Ovary (tissue), 10 donors: ENCODE measurements at places on chromosomes 16 and 17. TPM values are rescaled to one million over a fixed set of nuclear protein-coding genes. Genes with fewer than 3 reads are reported as not detected.

Gene KRT25
- total RNA-seq, result not detected

Gene KRT10
- total RNA-seq, result 10.8 TPM

- no peaks in the 10 kb centered on the region for H3K4me1 ChIP-seq
- no peak overlapping the region for H3K4me3 ChIP-seq
- no peaks in the 10 kb centered on the region for H3K27me3 ChIP-seq
- no peak for DNase-seq
- no peaks in the 10 kb centered on the region for H3K36me3 ChIP-seq
Measured at GRCh38 chr16:5971924-5972323, 874.3 kb upstream of the EEF2KMT start.

DNA sequence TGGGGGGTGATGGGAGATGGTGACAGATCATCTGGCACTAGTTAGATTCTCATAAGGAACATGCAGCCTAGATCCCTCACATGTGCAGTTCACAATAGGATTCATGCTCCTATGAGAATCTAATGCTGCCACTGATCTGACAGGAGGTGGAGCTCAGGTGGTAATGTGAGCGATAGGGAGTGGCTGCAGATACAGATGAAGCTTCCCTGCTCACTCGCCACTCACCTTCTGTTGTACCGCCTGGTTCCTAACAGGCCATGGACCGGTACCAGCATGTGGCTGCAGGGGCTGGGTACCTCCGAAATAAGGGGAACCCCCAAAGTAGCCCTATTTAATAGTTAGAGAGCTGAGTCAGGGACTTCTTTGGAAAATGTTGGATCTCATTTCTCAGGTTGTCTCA, 60.4 kb downstream of the GPRC5B start:
- no peaks in the 10 kb centered on the region for H3K4me1 ChIP-seq
- H3K36me3 ChIP-seq, result no peaks in the 10 kb centered on the region
- H3K27me3 ChIP-seq, result no peaks in the 10 kb centered on the region
- H3K4me3 ChIP-seq, result no peak overlapping the region
- DNase-seq, result no peak

Gene CDR2L
- 6.8 TPM for total RNA-seq

DNA sequence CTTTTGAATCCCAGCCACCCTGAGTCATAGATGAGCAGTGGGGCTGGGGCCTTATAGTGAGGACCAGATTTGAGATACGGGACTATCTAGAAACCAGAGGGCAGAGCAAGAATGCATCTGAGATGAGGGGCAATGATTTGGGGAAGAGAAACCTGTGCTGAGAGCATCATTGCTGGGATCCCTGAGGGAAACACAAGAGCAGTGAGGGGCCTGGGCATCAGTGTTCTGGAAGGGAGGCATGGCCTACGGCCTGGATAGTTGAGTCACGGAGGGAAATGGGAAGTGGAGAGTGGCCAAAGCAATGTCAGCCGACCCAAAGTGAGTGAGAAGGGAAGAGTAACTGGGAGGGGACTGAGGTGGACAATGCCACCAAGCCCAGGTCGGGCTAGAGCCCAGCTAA, 5.2 kb downstream of the CAMTA2 start:
- H3K4me3 ChIP-seq, result no peak overlapping the region
- H3K36me3 ChIP-seq, result no peaks in the 10 kb centered on the region
- no peak for DNase-seq
- no peak overlapping the region for H3K27ac ChIP-seq
- H3K27me3 ChIP-seq, result no peaks in the 10 kb centered on the region
- peaks cover 4% of the 10 kb centered on the region for H3K4me1 ChIP-seq

GRCh38 chr16:85524630-85525419, 88.3 kb upstream of the GSE1 start:
- H3K4me3 ChIP-seq, result no peak overlapping the region
- DNase-seq, result no peak
- no peaks in the 10 kb centered on the region for H3K36me3 ChIP-seq
- peaks cover 19% of the 10 kb centered on the region for H3K4me1 ChIP-seq

GRCh38 chr17:1762233-1762900, 507 bp downstream of the SERPINF1 start:
- peak; percentile 78 for DNase-seq
- H3K27me3 ChIP-seq, result no peaks in the 10 kb centered on the region
- peaks cover 16% of the 10 kb centered on the region for H3K4me1 ChIP-seq
- H3K4me3 ChIP-seq, result peak overlapping the region; percentile 47
- peak overlapping the region; percentile 92 for H3K27ac ChIP-seq

- H3K4me1 ChIP-seq, result no peaks in the 10 kb centered on the region
- H3K27ac ChIP-seq, result no peak overlapping the region
- H3K4me3 ChIP-seq, result no peak overlapping the region
- H3K27me3 ChIP-seq, result no peaks in the 10 kb centered on the region
- H3K36me3 ChIP-seq, result no peaks in the 10 kb centered on the region
- no peak for DNase-seq
Measured at GRCh38 chr17:36496018-36496789, 9.7 kb downstream of the ZNHIT3 start.

GRCh38 chr17:80492343-80493136, 16.1 kb upstream of the NPTX1 start:
- no peak overlapping the region for H3K4me3 ChIP-seq
- no peaks in the 10 kb centered on the region for H3K4me1 ChIP-seq
- H3K36me3 ChIP-seq, result no peaks in the 10 kb centered on the region
- no peak for DNase-seq

Gene RHBDL3
- total RNA-seq, result 2.0 TPM
